ENCODE measurements at places on chromosomes 13 and 19. TPM values are rescaled to one million over a fixed set of nuclear protein-coding genes. Genes with fewer than 3 reads are reported as not detected.

DNA sequence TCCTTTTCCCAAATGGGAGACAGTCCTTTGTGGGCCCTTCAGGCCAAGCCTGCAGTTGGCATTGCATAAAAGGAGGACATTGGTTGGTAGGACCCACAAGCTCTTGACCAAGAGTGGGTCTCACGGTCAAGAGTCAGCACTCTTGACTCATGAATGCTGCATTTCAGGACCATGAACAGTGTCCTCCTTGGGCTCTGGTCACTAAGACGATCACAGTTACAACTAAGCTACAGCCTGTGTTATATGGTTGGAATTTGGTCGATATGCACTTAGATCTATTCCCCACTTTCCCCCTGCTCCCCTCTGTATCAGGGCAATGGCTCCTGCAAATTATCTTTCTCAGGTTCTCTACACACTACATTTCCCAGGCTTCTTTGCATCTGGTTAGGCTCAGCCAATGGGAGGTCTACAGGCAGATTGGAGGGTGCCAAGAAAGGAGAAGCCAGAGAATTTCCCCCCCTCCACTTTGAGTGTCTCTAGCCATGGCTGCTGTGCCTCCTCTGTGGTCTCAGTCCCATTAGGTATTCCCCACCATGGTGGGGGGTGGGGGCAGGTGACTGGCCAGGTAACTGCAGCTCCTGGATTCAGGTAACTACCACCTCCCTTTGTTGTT, 3.1 kb upstream of the OLFM2 start:
- peak; percentile 30 for DNase-seq

Gene KLF1
- not detected for total RNA-seq

Gene ECSIT
- 22.9 TPM for total RNA-seq

- peak; percentile 17 for DNase-seq
Measured at GRCh38 chr19:52640916-52641315, 2.8 kb upstream of the ZNF83 start.

- peak; percentile 20 for DNase-seq
Measured at GRCh38 chr13:78129823-78130222, 211.2 kb upstream of the EDNRB start.

DNA sequence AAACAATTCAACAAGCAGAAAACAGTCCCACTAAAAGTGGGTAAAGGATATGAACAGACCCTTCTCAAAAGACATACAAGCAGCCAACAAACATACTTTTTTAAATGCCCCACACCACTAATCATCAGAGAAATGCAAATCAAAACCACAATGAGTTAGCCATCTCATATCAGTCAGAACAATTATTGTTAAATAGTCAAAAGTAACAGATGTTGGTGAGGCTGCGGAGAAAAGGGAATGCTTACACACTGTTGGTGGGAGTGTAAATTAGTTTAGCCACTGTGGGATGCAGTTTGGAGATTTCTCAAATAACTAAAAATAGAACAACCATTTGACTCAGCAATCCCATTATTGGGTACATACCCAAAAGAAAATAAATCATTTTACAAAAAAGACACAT, 8.7 kb downstream of the ZNF529 start:
- DNase-seq, result no peak

DNA sequence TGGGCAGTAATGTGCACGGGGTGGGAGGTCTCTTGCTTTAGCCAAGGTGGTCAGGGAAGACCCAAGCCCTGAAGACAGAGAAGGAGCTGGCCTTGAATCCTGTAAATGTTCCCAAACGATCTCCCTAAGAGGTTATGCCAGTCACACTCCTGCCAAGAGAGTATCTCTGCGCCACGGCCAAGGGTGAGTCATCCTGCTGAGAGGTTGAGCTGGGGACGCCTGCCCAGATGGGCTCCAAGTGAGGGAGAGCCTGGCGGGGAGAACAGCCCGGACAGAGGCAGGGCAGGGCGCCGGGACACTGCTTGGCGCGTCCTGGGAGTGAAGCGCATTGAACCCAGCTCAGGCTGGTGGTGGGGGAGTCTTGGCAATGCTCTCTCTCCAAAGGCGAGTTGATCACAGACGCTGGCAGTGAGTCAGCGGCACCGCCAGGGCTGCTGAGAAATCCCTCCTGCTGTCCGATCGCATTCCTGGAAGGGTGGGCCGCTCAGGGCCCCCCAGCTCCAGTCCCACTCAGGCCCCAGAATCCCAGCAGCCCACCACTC, 16.4 kb downstream of the SULT2B1 start:
- peak; percentile 93 for DNase-seq

DNA sequence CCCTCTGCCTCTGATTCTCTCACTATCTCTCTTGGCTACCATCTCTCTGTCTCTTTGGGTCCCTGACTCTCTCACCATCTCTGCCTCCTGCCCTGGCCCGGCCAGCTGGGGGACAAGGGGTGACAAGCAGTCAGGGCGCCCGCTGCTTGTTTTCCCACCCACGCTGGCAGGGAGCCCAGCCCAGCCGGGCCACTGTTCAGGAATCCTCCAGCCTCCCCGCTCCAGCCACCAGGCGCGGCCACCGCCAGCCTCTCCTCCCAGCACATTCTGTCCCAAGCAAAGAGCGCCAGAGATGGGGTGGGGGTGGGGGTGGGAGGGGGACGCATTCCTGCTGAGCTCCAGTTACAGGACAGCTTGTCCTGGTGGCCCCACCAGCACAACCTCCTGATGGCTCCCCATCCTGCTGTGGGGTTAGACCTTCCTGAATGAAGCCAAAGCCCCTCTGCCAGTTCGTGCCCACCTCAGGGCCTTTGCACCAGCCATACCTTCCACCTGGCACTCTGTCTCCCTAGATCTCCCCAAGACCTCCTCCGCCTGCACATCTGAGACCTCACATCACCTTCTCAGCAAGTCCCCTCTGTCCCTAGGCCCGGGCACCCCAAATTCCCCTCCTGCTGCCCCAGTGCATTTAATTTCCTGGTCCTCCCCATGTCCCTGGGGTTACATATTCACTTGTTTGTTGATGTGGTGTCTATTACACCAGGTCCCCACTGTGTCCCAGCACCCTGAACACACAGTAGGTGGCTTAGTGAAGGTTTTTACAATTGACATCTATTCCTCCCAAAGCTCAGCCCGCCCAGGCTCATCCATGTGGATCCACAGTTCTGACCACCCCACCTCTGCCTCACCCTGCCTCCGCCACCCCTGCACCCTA, 12.5 kb downstream of the ARRDC2 start:
- peak; percentile 48 for DNase-seq

Gene STAP2
- total RNA-seq, result 10.6 TPM

Gene SIGLECL1
- not detected for total RNA-seq

Gene KCNRG
- total RNA-seq, result 2.6 TPM

GRCh38 chr19:31347828-31348392, 1.3 kb downstream of the TSHZ3 start:
- DNase-seq, result peak; percentile 71

- DNase-seq, result peak; percentile 84
Measured at GRCh38 chr13:21478881-21479808, 20.0 kb upstream of the ZDHHC20 start.

Gene PRR12
- total RNA-seq, result 3.9 TPM

- no peak for DNase-seq
Measured at GRCh38 chr19:8904597-8904996, 72.4 kb downstream of the MBD3L1 start.

DNA sequence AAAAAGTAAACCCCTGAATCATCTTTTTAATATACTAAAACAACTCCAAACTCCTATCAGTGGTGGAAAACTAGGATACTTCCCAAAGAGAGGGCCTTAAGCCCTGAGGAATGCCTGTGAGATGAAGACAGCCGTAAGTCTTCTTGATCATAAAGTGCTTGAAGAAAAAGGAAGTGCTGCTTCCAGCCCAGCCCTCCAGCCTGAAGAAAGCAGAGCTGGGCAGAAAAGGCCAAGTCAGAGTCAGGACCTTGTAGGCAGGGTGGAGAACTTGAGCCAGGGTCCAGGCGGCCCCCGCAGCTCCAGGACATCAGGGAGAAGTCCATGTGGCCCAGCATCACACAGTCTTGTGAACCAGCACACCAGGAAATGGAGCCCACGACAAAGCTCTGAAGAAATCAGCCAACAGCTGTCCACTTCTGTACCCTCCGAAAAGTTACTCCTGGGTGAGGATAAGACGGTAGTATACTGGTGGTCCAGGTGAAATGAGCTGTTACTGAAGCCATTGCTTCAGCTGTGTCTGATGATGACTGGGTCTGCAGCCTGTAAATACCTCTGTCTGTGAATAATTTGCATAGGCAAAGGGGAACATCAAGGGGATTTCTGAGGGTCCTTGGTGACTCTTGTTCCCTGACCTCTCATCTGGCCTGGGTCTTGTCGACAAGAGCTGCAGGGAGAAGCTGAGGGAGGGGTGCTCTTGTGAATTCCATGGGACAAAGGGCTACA, 18.7 kb upstream of the CRYL1 start:
- DNase-seq, result peak; percentile 9

Gene PRX
- 1.9 TPM for total RNA-seq

DNA sequence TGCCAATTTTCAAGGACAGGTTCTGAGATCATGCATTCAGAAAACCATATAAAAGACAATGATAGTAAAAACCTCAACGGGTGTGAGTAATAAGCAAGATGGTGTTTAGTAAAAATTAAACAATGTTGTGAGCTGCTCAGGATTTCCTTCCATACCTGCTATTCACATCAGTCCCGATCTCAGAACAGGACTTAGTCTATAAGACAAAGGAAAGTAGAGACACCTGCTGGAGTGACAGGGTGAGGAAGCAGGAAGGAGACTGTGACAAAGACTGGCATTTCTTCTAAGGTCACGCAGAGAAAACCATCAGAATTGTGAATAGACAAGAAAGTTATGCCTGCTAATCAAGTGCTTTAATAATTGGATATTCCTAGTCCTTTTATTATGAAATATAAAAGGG, 648.0 kb downstream of the DACH1 start:
- no peak for DNase-seq

- DNase-seq, result no peak
Measured at GRCh38 chr13:27141746-27142145, 29.9 kb downstream of the USP12 start.

DNA sequence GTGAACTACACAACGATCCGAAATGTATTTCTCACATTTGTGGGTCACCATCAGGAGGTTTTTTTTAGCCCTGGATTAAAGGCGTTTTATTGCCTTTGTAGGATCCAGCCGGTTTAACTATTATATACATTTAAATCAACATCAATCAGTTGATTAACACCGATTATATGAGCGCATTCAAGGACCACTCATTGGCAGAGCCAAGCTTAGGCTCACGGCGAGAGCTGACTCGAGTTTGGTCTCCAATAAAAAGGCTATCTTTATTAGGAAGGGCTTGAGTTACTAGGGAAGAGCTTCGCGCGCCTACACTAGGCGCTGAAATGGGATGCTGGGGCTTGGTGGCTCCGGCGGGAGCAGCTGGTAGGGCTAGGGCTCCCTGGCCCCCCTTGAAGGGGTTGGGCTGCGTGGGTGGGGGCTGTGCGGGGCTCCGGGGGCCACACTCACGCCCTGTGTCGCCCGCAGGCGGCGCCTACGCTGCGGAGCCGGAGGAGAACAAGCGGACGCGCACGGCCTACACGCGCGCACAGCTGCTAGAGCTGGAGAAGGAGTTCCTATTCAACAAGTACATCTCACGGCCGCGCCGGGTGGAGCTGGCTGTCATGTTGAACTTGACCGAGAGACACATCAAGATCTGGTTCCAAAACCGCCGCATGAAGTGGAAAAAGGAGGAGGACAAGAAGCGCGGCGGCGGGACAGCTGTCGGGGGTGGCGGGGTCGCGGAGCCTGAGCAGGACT, 4.2 kb downstream of the PDX1 start:
- no peak for DNase-seq

GRCh38 chr13:45737571-45738017, 35.5 kb downstream of the CBY2 start:
- DNase-seq, result no peak

- DNase-seq, result no peak
Measured at GRCh38 chr13:49342454-49342853, 94.7 kb downstream of the CDADC1 start.

Gene ZNF506
- total RNA-seq, result 7.7 TPM

Gene SLC1A6
- not detected for total RNA-seq

DNA sequence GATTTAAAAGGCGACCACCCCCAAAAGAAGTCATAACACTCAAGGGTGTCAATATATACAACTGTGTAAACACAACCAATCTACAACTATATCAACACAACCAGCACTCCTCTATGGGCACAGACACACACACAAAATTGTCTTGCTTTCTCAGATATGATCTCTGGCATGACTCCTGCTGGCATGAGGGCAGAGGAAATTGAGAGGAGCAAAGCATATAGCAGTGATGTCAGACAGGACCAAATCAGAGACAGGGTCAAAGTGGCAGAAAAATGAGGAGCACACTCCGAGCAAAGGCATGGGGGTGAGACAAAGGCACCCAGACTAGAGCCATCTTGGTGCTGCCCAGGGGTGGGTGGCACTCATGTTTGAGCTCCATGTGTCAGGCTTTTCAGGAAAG, 9.6 kb downstream of the IRGQ start:
- DNase-seq, result no peak

GRCh38 chr19:6068711-6069110, 41.6 kb downstream of the RFX2 start:
- no peak for DNase-seq

GRCh38 chr13:110302997-110303396, 4.0 kb downstream of the COL4A1 start:
- no peak for DNase-seq

Gene DOCK6
- total RNA-seq, result 21.2 TPM

DNA sequence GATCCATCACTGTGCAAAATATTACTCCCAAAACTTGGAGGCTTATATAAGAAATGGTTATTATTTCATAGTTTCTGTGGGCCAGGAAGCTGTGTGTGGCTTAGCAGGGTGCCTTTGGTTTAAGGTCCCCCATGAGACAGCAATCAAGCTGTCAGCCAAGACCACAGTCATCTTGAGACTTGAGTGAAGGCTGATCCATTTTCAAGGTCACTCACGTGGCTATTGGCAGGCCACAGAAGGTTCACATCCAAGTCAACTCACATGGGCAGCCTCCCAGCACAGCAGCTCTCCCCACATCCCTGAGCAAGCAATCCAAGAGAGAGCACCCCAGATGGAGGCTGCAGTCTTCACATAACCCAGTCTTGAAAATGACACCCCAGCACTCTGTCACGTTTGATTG, 537.4 kb downstream of the MYO16 start:
- no peak for DNase-seq

- DNase-seq, result no peak
Measured at GRCh38 chr19:28327905-28328304, 885.0 kb downstream of the UQCRFS1 start.

Gene SIGLEC9
- under 0.01 TPM for total RNA-seq

- peak; percentile 78 for DNase-seq
Measured at GRCh38 chr13:28313579-28313978, 175.2 kb downstream of the PAN3 start.

DNA sequence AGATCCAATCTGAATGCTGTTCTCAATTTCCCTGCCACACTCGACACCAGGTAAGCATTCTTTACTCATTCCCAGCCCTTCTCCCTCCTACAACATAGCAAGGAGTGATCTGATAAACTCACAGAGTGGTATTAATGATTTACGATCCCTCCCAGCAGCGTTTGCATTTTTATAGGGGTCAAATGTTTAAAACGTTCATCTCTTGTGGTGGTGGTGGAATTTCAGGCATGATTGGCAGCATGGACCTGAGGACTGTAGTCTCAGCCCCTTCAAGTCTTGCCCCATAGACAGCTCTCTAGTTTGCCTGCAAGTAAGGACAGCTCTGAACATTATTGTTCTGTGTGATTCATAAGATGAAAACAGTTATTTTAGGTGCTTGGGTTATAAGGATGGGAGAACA, 565.7 kb downstream of the EFNB2 start:
- DNase-seq, result peak; percentile 83
